Mucosa of gallbladder (tissue), 1 donor: ENCODE measurements at places on chromosomes 4 and X. TPM values are rescaled to one million over a fixed set of nuclear protein-coding genes. Genes with fewer than 3 reads are reported as not detected.

DNA sequence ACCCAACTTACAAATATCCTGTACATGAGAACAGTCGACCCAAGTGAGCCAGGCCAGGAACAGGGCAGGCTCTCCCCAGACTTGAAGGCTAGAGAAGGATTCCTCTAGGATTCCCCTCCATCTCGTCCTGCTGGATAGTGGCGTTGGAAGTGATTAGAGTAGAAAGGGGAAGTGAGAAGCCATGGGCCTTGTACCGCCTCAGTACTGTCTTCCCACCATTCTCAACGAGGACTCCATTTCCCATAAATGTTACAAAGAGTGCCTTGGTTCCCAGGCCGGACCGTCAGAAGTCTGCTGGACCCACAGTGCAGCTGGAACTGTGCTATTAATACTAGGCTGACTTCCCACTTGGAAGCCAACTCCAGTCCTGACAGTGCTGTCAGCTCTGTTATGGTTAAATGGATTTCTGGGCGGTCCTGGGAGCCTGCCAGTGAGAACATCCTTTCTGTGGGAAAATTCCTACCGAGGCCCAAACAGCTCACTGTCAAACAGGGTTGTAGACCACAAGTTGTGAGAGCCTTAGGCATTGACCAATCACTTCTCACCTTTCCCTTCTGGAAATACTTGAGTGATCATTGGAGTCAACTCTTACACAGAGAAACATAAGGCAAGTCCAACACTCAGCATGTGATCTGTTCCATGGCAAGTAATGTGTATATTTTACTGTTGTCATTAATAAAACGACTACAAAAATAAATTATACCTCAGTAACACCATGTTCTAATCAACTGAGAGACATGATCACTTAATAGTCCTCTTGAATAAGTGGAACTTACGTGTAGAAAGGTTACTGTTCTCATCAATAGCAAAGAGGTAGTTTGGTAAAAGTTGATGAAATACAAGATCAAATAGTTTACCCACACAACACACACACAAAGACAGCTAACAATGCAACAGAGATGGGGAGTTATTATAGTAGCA lies 58.4 kb downstream of the AMELX start:
- DNase-seq = peak; percentile 51

GRCh38 chr4:163991298-163991865 lies 496.9 kb downstream of the TMA16 start:
- no peak for DNase-seq

DNA sequence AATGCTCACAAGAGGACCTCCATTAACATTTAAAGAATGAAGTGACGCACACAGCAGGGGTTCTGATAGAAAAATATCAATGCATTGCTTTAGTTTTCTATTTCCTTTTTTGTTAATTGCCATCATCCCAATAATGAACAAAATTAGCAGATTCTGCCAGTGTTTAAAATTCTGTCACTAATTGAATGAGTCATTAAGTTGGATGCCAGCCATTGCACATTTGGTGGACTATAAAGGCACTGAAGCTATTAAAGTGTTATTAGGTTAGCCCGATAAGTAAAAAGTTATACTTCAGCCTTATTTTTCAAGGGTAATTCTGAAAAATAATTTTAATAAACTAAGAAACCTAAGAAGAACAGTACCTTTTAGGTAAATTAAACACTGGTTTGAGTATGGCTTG lies 53.1 kb downstream of the MAP3K15 start:
- no peak for DNase-seq

DNA sequence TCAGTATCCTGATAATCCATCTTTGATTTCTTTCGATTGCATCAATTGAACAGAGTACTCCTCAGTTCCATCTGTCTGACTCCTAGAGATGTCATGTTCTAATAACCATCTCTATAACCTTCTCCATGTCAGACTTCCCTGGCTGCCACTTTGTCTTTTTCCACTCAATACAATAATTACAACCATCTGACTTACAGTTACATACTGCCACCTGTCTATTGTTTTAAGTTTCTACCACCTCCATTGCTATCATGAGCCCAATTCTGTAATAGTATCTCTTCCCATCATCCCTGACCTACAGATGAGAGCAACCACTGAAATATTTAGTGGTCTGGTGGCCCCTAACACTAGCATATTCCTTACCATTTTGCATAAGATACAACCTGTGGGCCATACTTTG lies 439.2 kb upstream of the FAM47C start:
- DNase-seq = no peak

DNA sequence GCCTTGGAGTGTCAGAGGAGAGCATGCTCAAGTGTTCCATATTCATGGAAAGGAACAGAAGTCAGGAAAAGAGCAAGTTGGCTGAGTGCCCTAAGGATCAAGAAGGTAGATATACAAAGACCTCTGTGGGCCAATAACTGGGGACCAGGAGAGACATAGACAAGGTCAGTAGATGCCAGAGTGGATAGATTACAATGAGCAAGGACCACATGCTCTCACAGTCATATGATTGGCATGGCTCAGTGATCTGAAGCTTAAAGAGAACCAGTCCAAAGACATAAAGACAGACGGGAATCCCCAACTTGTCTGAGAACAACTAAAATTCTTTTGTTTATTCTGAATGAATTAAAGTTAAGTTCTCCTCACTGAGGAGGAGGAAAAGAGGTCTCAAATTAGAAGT lies 289.7 kb downstream of the HS3ST1 start:
- DNase-seq = no peak

- no peak for DNase-seq
These were observed 332.7 kb downstream of the PABPC4L start for GRCh38 chr4:133868856-133869255.

- DNase-seq = no peak
These were observed 1023.8 kb downstream of the FAT4 start for GRCh38 chr4:126338548-126338947.

DNA sequence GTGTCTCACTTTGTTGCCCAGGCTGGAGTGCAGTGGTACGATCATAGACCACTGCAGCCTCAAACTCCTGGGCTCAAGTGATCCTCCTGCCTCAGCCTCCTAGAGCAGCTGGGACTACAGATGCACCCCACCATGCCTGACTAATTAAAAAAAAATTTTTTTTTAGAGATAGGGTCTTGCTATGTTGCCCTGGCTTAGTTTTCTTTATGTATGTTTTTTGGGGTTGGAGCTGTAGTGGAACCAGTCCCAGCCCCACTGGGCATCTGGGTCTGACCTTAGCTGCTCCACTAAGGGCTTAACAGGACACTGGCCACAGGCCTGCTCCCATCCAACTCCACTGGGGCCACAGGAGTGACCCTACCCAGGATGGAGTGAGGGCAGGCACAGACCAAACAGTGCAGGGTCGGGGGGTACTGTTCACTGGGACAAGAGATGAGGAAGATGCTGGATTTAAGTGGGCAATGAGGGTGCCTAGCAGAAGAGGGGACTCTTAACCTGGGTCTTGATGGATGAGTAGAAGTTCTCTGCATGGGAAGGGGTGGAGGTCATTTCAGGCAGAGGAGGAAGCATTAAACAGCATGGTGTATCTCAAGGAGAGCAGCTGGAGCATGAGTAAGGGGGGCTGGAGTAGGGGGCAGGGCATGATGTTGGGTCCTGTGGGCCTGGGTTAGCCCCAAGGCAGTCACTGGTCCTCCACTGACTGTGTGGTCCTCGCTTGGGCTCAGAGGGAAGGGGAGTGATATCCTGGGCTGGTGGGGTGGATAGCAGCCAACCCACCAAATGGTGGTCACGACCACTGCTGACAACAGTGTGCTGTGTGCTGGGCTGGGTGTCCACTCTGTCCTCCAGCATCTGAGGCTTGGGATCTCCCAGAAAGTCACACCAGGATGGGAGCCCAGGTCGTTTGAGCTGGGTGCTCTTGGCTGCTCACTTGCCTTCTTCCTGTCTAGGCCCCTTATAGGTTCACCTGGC lies 24.1 kb upstream of the ADD1 start:
- no peak for DNase-seq

DNA sequence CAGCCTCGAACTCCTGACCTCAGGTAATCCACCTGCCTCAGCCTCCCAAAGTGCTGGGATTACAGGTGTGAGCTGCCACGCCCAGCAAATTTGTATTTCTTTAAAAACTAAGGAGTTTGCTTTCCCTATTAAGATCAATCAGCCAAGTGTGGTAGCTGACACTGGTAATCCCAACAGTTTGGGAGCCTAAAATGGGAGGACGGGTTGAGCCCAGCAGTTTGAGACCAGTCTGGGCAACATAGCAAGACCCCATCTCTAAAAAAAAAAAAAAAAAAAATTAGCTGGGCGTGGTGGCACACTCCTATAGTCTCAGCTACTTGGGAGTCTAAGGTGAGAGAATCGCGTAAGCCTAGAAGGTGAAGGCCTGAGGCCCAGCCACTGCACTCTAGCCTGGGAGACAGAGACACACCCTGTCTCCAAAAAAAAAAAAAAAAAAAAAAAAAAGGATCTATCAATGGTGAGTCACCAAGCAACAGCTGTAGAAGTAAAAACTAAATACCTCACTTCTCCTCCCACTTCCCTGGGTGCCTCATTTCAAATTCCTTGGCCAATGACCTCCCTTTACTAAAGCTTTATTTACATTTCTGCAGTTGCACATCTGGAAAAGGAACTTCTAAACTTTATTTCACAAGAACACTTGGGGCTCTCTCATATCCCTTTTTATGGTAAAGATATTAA lies 54.5 kb downstream of the LDB2 start:
- no peak for DNase-seq

- DNase-seq = no peak
These were observed 118.2 kb upstream of the HTR2C start for GRCh38 chrX:114465689-114466088.

DNA sequence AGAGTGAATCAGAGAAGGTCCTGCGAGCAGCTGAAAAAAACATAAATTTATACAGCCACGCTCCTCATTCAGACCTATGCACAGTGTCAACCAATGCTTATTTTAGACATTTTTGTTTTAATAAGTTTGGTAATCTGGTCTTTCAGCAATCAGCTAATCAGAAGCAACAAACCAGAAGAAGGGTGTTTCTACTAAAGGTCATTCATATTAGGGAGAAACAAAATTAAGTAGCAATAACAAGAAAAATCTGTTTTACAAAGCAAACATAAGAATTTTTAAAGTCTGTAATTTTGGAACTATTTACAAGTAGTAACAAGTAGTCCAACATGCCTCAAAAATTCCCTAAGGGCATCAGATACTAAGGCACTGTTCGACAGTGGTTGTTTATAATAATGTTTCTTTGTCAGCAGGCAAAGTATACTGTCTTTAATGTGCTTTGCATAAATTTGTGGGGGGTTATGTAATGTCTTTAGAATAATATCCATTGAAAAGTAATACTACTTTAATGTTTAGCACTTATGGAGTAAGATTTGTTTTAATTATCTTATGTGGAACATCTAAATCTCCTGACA lies 82.8 kb downstream of the PHOX2B start:
- no peak for DNase-seq

DNA sequence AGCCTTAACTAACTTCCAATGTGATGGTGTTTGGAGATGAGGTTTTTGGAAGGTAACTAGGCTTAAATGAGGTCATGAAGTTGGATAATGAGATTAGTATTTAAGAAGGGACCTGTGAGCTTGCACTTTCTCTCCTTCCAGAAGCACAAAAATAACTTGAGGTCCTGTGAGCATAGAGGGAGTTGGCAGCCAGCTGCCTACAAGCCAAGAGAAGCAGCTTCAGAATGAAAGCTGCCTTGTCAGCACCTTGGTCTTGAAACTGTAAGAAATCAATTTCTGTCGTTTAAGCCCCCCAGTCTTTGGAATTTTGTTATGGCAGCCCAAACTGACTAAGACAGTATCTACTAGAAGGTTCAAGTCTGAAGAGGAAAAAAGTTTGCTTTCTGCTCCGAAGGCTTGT lies 280.2 kb upstream of the GALNTL6 start:
- no peak for DNase-seq

GRCh38 chr4:118086344-118086743 lies 52.1 kb downstream of the NDST3 start:
- DNase-seq = no peak

- no peak for DNase-seq
These were observed 3.0 kb downstream of the FBXL5 start for GRCh38 chr4:15652191-15652590.

DNA sequence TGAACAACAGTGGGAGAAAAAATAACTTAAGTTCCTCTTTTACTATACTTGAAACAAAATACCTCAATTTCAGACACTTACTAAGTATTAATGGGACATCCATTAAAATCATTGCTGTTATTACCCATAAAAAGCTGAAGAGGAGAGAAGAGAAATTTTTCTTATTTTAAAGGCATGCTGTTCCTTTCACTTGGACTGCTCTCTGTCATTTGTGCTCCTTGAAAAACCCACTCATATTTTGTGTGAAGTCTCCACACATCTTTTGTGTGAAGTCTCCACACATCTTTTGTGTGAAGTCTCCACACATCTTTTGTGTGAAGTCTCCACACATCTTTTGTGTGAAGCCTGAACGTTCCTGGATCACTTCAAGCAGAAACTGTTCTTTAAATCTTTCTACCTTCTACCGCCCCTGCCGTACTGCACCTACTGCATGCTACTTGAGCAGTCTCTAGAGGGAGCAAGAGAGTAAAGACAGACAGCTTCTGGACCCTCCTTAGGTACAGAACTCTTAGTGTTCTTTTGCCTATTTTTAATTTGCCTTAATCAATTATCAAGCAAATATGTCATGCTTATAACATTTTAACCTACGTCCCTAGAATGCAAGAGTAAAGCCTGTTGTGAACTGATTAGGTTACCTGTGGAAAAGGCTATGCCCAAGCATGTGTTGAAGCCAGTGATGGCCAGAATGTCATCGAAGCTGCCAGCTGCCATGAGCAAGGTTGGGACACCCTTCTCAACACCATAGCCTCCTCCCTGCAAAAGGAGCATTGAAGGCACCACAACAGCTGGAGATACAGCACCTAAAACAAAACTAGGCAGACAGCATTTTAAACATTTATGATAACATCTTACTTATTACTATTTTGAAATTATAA lies 27.1 kb upstream of the SLC9B1 start:
- peak; percentile 12 for DNase-seq

GRCh38 chrX:129701624-129702069 lies 37.1 kb upstream of the XPNPEP2 start:
- DNase-seq = peak; percentile 28

DNA sequence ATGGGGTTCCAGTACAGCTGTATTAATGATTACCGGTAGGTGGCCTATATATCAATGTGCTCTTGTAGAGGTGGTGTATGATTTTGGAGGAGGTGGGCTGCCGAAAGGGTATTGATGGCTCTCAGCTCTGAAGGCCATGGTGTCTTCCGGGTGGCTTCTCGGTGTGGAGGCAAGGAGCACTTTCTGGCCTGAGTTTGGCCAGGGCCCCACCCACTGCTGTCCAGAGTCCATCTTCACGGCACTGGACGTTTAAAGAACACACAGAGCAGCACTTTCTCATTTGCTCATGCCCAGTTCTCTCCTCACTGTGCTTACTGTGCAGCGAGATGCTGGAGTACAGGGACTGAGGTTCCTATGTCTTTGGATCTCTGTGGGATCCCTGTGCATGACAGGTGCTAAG lies 16.1 kb downstream of the BST1 start:
- DNase-seq = peak; percentile 23

Gene P2RY4
- not detected for total RNA-seq

Gene PYURF
- 56.7 TPM for total RNA-seq

Gene SUPT20HL1
- total RNA-seq = 0.12 TPM

Gene RRAGB
- 19.8 TPM for total RNA-seq

Gene DAPP1
- 23.3 TPM for total RNA-seq

Gene ARHGAP10
- 52.2 TPM for total RNA-seq

Gene MAGEA8
- total RNA-seq = not detected

Gene NWD2
- total RNA-seq = 0.09 TPM

Gene EDA2R
- 1.9 TPM for total RNA-seq

Gene SLITRK4
- total RNA-seq = 1.2 TPM
